ENCODE measurements at places on chromosomes 5 and 9. TPM values are rescaled to one million over a fixed set of nuclear protein-coding genes. Genes with fewer than 3 reads are reported as not detected.
A peak's percentile ranks its signal among the peaks of the same experiment; 100 is the strongest.

DNA sequence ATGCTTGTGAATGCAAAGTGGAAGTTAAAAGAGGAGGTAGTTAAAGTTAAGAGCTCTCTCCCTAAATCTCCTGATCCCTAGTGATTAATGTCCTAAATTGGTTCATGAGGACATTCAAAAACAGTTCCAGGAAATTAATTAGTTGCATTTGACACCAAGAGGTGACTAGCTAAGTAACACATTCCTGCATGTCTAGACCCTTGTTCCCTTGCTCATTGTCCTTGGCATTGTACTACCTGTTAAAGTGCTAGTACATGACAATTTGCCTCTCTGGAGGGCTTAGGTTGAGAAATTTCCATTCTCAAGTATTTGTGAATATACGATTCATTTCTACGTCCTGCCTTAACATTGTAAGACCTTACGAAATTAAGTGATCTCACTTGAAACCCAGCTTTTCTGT is 278.6 kb upstream of the CDH10 start:
- no peaks in the 10 kb centered on the region for H3K27me3 ChIP-seq
- no peaks in the 10 kb centered on the region for H3K36me3 ChIP-seq
- H3K4me1 ChIP-seq: no peaks in the 10 kb centered on the region

Gene GPR151
- not detected for total RNA-seq

Gene TTC39B
- total RNA-seq: 7.4 TPM

Gene PCDHA2
- total RNA-seq: not detected

DNA sequence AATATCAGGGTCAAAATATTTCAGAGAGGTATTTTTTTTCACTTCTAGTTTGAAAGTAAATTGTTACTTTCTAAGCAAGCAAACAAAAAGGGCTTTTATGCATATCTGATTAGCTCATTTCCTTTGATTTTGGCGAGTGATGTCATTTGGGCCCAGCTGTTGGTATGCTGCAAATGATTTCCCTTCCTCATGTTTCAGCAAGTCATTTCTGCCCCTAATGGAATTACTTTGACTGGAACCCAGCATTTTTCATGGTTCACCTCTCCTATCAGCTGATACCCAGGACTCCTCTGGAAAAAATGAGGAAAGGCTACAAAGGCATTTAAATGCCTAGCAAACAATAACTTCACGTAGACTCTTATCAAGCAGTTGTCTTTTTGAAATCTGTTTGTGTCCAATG is 500.6 kb downstream of the EBF1 start:
- H3K4me1 ChIP-seq: no peaks in the 10 kb centered on the region
- H3K27me3 ChIP-seq: no peaks in the 10 kb centered on the region
- no peak overlapping the region for H3K27ac ChIP-seq
- DNase-seq: no peak
- no peak overlapping the region for H3K4me3 ChIP-seq

- no peak overlapping the region for H3K4me3 ChIP-seq
- DNase-seq: no peak
- no peaks in the 10 kb centered on the region for H3K4me1 ChIP-seq
- H3K27ac ChIP-seq: no peak overlapping the region
Observed at GRCh38 chr9:7336356-7337065, 463.1 kb downstream of the DMAC1 start.

Gene SMU1
- total RNA-seq: 30.5 TPM

DNA sequence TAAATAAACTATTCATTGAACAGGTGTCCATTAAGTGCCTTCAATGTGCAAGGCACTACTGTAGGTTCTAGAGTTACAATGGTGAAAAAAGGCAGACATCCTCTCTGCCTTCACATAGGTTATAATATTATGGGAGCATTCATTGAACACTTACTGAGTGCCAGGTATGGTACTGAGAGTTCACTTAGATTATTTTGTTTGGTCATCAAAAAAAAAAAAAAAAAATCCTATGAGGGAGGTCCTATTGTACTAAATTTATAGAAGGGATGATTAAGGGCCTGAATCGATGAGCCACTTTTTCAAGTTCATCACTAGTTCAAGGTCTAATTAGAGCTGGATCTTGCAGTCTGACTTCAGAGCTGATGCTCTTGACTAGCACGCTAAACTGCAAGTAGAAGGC is 22.8 kb upstream of the PANK3 start:
- H3K4me1 ChIP-seq: peaks cover 3% of the 10 kb centered on the region
- H3K27ac ChIP-seq: no peak overlapping the region

DNA sequence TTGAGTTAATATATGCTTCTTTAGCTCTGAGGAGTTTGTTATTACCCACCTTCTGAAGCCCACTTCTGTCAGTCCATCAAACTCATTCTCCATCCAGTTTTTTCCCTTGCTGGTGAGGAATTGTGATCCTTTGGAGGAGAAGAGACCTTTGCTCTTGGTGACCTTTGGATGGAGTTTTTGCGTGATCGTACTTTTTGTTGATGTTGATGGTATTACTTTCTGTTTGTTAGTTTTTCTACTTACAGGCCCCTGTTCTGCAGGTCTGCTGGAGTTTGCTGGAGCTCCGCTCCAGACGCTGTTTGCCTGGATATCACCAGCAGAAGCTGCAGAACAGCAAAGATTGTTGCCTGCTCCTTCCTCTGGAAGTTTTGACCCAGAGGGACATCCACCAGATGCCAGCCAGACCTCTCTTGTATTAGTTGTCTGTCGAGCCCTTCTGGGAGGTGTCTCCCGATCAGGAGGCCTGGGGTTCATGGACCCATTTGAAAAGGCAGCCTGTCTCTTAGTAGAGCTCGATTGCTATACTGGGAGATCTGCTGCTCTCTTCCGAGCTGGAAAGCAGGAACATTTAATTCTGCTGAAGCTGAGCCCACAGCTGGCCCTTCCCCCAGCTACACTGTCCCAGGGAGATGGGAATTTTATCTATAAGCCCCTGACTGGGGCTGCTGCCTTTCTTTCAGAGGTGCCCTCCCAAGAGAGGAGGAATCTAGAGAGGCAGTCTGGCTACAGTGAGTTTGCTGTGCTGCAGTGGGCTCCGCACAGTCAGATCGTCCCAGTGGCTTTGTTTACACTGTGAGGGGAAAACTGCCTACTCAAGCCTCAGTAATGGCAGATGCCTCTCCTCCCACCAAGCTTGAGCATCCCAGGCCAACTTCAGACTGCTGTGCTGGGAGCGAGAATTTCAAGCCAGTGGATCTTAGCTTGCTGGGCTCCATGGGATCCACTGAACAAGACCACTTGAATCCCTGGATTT is 445.5 kb downstream of the MAN2A1 start:
- no peaks in the 10 kb centered on the region for H3K36me3 ChIP-seq
- H3K4me3 ChIP-seq: no peak overlapping the region
- H3K4me1 ChIP-seq: no peaks in the 10 kb centered on the region

GRCh38 chr5:118596255-118596654 is 392.1 kb downstream of the DTWD2 start:
- no peaks in the 10 kb centered on the region for H3K4me1 ChIP-seq
- DNase-seq: no peak
- no peak overlapping the region for H3K27ac ChIP-seq
- no peaks in the 10 kb centered on the region for H3K27me3 ChIP-seq
- H3K4me3 ChIP-seq: no peak overlapping the region

Gene IFNA6
- not detected for total RNA-seq

Gene ZDHHC12
- 57.6 TPM for total RNA-seq

DNA sequence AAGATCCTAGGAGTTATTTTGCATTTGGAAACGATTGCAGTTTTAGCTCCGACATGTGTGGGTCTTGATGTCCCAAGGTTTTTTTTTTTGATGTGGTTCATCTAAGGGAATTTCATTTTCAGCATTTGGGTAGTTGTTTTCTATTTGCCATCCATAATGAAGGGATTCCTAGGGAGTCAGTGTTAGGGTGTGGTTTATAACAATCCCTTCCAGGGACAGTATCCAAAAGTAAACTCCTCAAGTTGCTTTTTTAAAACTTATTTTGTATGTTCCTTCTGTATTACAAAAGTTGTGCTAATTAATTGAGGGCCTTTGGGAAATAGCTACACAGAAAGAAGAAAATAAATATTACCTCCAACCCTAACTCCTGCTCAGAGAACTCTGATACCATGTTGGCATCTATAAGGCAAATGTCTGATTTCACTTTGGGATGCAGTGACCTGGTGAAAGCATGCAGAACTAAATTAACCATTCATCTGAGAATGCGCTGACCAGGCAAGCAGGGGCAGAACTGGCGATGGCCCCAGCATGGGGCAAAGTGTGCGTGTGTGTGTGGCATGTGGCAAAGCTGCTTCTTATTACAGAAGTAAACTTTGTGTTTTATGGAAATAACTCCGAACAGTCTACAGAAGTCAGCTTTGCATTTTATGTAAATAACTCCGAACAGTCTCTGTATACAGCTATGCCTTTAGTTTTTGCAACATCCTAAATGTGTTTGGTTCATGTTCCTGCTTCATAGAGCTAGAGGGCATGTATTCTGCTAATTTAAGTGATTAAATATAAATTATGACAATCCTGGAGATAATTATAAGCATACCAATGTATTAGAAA is 237.2 kb downstream of the TRPM3 start:
- no peak overlapping the region for H3K27ac ChIP-seq
- no peaks in the 10 kb centered on the region for H3K36me3 ChIP-seq
- DNase-seq: no peak
- H3K4me3 ChIP-seq: no peak overlapping the region
- peaks cover 18% of the 10 kb centered on the region for H3K27me3 ChIP-seq
- no peaks in the 10 kb centered on the region for H3K4me1 ChIP-seq

DNA sequence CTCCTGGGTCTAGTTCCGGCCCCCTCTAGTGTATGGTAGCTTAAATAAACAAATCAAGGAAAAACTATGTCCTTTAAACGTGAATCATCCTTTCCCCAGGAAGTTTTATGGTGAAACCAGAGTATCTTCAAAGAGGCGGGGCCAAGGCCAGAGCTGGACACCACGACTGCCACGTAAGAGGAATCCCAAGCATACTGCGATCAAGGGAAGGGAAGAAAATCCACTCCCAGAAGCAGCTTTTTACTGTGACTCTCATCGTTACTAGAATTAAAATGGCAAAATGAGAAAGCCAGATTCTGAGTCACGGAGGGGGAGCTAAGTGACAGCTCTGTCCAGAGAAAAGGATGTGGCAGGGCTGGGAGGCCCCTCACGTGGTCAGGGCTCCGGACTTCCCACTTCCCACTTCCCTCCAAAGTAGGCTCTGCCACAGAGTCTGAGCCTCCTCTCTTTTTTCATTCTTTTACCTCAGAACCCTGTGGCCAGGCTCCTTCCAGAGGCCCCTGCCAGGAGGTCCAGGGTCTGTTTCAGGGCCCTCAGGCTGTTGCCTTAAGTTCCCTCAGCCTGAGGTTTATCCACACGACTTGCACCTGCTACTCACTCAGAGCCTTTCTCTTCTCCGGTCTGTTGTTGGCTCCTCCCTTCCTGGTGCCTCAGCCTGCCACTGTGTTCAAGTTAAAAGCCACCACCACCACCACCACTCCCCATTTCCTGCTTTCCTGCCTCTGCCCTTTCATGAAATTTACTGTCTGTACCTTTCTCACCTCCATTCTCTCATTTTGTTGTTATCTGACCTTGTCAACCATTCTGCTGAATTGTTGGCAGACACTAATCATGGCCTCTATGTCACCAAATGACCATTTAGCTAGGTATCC is 1.4 kb upstream of the GLRX start:
- H3K36me3 ChIP-seq: no peaks in the 10 kb centered on the region
- DNase-seq: peak; percentile 85

- H3K36me3 ChIP-seq: no peaks in the 10 kb centered on the region
- H3K27me3 ChIP-seq: no peaks in the 10 kb centered on the region
- no peak for DNase-seq
Observed at GRCh38 chr5:173745557-173745956, 129.1 kb upstream of the BOD1 start.

DNA sequence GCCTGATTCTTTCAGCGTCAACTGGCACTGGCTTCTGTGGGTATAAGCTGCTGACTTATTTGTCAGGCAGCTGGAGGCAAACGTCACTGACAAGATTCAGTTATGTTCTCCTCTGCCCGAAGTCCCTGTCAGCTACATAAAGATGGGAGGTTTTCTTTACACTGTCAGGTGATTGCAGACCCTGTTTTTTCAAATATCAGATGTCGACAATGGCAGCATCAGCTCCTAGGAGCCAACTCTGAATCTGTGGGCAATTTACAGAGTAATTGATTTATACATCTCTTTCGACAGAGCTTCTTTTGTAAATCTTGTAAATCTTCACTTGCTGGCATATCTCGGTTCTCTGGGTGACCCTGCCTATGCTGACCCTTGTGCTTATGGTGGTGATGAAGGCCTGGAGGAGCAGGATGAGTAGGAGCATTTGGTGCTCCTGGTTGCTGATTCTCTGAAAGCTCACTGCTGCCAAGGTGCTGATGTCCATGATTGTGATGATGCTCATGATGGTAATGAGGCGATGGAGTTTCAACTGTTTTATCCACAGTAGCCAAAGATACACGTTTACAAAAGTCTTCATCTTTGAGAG is 10.9 kb downstream of the SELENOP start:
- H3K4me3 ChIP-seq: no peak overlapping the region
- no peaks in the 10 kb centered on the region for H3K36me3 ChIP-seq
- no peaks in the 10 kb centered on the region for H3K27me3 ChIP-seq
- H3K27ac ChIP-seq: no peak overlapping the region
- H3K4me1 ChIP-seq: no peaks in the 10 kb centered on the region

Gene GPX8
- total RNA-seq: 36.5 TPM

GRCh38 chr5:16871746-16872339 is 64.2 kb downstream of the MYO10 start:
- no peaks in the 10 kb centered on the region for H3K36me3 ChIP-seq
- H3K27ac ChIP-seq: peak overlapping the region; percentile 77
- peaks cover 37% of the 10 kb centered on the region for H3K4me1 ChIP-seq
- no peak overlapping the region for H3K4me3 ChIP-seq

GRCh38 chr5:30505014-30505886 is 688.2 kb upstream of the CDH6 start:
- no peaks in the 10 kb centered on the region for H3K4me1 ChIP-seq
- DNase-seq: no peak
- H3K27ac ChIP-seq: no peak overlapping the region
- H3K4me3 ChIP-seq: no peak overlapping the region

DNA sequence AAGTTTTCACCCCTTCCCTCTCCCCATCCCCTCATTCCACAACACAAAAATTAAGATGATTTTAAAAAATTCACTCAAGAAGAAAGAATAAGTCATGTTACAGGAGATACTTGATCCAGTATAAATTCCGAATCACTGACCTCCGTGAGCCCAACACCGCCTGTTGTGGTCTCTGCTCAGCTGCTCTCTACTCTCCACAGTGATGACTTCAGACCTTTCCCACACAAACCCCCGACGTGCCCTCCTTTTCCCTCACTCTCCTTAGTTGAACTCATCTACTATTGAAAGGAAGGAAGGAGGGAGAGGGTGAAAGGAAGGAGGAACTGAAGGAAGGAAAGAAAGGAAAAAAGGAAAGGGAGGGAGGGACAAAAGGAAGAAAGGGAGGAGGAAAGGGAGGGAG is 55.1 kb downstream of the ZNF354C start:
- H3K4me3 ChIP-seq: no peak overlapping the region
- H3K36me3 ChIP-seq: no peaks in the 10 kb centered on the region
- H3K27me3 ChIP-seq: no peaks in the 10 kb centered on the region
- H3K4me1 ChIP-seq: peaks cover 6% of the 10 kb centered on the region

DNA sequence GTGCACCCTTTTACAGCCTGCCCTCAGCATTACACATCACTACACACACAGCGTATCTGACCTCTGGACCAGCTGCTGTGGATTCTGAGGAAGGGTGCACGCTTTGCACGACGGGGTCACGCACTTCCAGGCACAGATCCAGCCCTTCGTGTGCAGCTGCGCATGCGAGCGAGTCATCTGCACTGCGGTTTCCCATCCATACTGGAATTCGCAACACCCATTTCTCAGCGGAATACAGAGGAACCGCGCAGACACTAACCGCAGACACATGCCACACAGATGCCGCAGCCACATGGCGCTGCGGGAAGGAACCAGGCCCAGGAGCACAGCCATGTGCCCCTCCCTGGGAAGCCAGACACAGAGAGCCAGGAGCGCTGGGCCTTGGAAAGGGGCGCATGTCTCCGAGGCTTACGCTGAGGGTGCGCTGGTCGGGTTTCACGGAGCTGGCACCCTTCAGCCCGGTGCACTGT is 43.5 kb downstream of the PNPLA7 start:
- no peaks in the 10 kb centered on the region for H3K36me3 ChIP-seq
- no peak overlapping the region for H3K4me3 ChIP-seq
- H3K27me3 ChIP-seq: no peaks in the 10 kb centered on the region
- no peaks in the 10 kb centered on the region for H3K4me1 ChIP-seq
- H3K27ac ChIP-seq: no peak overlapping the region

Data from HCT116 (cell line).